ENCODE measurements at places on chromosomes 6 and 20. TPM values are rescaled to one million over a fixed set of nuclear protein-coding genes. Genes with fewer than 3 reads are reported as not detected.

The TSBP1 gene
- not detected for total RNA-seq

The MOXD1 gene
- total RNA-seq = 1.5 TPM

The MATN4 gene
- 0.12 TPM for total RNA-seq

The F13A1 gene
- not detected for total RNA-seq

The TGM2 gene
- total RNA-seq = 524 TPM

The MUC22 gene
- total RNA-seq = 0.02 TPM

The ABHD16B gene
- not detected for total RNA-seq

The NOX3 gene
- total RNA-seq = not detected

The SAPCD1 gene
- 3.1 TPM for total RNA-seq

The EDN1 gene
- 37.5 TPM for total RNA-seq

The OR2B6 gene
- total RNA-seq = not detected

The ISM1 gene
- 0.12 TPM for total RNA-seq

The LHFPL5 gene
- 0.23 TPM for total RNA-seq

The PPIL6 gene
- 3.4 TPM for total RNA-seq

The HLA-DQA1 gene
- not detected for total RNA-seq

The DPPA5 gene
- not detected for total RNA-seq

The OR2H2 gene
- total RNA-seq = not detected

The RSPH9 gene
- 0.16 TPM for total RNA-seq

The KIAA0408 gene
- 5.4 TPM for total RNA-seq

The WFDC5 gene
- total RNA-seq = not detected

The ADAT2 gene
- 3.6 TPM for total RNA-seq

The HTR1E gene
- total RNA-seq = not detected

The SIGLEC1 gene
- 0.02 TPM for total RNA-seq

The DCDC2 gene
- total RNA-seq = 1.9 TPM

The XKR7 gene
- not detected for total RNA-seq

The CCN5 gene
- 31.4 TPM for total RNA-seq

The ZBTB2 gene
- 14.3 TPM for total RNA-seq

The WFDC10A gene
- total RNA-seq = not detected

The NINL gene
- 14.9 TPM for total RNA-seq

The LPA gene
- total RNA-seq = 0.10 TPM

The HCRTR2 gene
- total RNA-seq = not detected

The GRIK2 gene
- total RNA-seq = 0.46 TPM

The PROKR2 gene
- total RNA-seq = not detected

The BHLHE23 gene
- not detected for total RNA-seq

The GLP1R gene
- not detected for total RNA-seq

The EPPIN gene
- not detected for total RNA-seq

The EFCAB8 gene
- not detected for total RNA-seq

The HLA-DMB gene
- 1.7 TPM for total RNA-seq

The SEMG1 gene
- not detected for total RNA-seq

The C6orf52 gene
- 2.4 TPM for total RNA-seq

The LY6G6D gene
- not detected for total RNA-seq

The IRF4 gene
- total RNA-seq = 0.26 TPM

The TMEM200A gene
- 0.05 TPM for total RNA-seq

The CENPW gene
- 40.0 TPM for total RNA-seq

The FOXF2 gene
- 14.7 TPM for total RNA-seq

The ULBP1 gene
- 1.00 TPM for total RNA-seq

The GNMT gene
- total RNA-seq = 0.09 TPM
